ENCODE measurements at places on chromosomes 4 and X.
A peak's percentile ranks its signal among the peaks of the same experiment; 100 is the strongest.

- no peak for DNase-seq
Measured at GRCh38 chrX:43974741-43975465, 1.7 kb upstream of the NDP start.

DNA sequence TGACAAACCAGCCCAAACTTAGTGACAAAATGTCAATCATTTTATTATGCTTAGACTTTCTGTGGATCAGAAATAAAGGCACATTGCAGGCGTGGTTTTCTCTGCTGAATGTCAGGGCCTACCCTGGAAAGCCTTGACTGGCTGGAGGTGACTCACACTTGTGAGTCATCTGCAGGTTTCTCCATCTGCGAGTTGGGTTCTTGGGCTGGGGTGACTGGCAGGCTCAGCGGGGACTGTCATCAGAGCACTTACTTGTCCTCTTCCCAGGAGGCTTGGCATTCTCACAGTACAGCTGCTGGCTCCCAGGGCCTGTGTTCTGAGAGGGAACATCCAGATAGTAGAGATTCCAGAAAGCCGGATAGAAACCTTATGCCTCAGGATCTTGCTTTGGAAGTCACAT is 153.8 kb upstream of the AGA start:
- DNase-seq, result peak; percentile 61

- DNase-seq, result no peak
Measured at GRCh38 chr4:16694884-16695276, 203.6 kb downstream of the LDB2 start.

- DNase-seq, result no peak
Measured at GRCh38 chrX:93585661-93586060, 87.7 kb downstream of the NAP1L3 start.

- DNase-seq, result no peak
Measured at GRCh38 chr4:172995161-172995560, 173.4 kb upstream of the GALNT7 start.

GRCh38 chr4:148810461-148810860 is 368.2 kb upstream of the NR3C2 start:
- DNase-seq, result no peak

GRCh38 chrX:139831675-139832456 is 101.0 kb downstream of the ATP11C start:
- DNase-seq, result no peak

GRCh38 chr4:123603165-123603564 is 206.6 kb downstream of the SPRY1 start:
- DNase-seq, result no peak

DNA sequence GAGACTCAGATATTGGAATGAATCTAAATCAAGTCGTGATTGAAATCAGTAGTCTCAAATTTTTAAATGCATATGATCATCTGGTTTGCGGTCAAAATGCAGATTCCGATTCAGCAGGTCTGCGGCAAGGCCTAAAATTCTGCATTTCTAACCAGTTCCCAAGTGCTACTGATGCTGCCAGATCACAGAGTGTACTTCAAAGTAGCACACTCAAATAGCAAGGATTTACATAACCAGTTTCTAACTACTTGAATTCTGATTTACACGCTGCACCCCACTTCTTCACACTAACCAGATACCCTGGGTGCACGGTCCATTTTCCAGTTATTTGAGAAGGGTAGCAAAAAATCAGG is 752 bp downstream of the MBTPS2 start:
- no peak for DNase-seq

DNA sequence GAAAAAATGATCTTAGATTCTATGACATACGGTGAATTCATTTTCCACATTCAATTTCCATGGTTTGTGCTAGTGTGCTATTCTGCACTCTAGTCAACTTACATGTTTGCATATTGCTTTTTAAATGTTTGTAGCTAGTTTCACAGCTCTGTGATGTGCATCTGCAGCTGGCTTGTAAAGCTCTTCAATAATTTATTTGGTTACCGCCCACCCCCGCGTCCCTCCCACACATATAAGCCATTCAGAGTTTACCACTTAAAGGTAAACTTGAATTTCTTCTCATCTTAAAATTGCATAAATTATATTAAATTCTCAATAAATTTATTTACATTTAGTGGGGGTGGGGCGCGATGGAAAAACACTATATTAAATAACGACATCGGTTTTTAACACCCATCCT is 291 bp upstream of the NBDY start:
- no peak for DNase-seq

DNA sequence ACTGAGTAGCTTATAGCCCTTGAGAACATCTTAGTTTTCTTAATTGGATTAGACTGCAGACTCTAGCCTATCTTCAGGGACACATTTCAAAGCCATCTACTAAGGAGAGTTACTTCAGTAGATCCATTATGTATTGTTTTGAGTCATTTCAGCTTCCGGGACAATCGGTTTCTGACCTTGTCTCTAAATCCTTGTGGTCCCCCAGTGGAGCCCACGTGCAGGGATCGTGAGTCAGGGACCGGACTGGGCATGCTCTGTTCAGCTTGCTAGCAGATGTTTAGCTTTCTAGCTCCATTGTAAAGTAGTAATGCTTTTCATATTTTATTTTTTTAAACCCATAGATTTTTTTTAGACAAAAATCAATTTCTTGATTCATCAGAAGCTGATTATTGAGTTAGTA is 211.9 kb upstream of the PRPS2 start:
- no peak for DNase-seq

DNA sequence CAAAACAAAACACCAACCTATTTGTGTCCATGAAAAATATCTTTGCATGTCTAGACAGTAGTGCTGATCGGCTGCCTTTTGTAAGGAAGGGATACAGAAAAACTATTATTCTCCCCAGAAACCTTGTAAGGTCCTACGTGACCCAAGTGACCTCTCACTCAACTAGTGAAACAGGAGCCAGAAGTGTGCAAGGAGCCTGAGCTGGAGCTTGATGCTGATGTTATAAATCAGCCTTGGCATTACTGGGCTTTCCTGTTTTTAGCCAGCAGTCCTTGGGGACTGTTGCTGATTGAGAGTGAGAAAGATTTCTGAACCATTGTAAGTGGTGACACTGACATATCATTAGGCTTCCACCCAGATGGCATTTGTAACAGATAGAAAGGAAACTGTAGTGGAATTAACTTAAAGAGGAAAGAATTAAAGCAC is 100.8 kb upstream of the LIMCH1 start:
- no peak for DNase-seq

- DNase-seq, result no peak
Measured at GRCh38 chrX:43666311-43666912, 10.3 kb downstream of the MAOA start.

DNA sequence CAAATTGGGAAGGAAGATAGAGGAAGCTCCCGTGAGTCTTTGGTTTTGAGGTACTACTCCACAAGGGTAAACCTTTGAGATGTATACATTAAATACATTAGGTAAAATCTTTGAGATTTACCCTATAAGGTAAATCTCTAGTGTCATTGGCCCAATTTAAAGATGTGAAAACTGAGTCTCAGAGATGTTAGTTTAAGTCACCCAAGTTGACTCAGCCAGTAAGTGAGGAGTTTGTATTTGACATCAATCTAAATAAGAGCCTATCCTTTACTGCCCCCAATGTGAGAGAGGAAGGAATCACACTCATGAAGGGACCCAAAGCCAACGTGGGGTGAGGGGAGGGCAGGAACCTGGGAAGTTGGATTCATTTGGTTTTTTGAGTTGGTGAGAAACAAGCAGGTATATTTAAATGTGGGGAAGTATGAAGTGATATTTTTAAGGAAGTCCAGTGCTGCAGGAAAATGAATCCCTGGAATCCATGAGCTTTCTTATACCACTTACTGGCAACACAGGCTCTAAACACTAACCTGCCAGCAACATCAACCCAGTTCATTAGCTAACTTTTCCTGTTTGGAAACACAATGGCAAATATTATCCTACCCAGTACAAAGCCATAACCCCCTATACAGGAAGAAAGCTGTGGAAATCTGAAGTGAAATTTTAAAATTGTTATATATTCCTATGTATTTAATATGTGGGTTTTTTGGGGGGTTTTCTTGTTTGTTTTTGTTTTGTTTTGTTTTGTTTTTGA is 55.3 kb downstream of the PALLD start:
- no peak for DNase-seq

- no peak for DNase-seq
Measured at GRCh38 chr4:114785570-114785969, 187.0 kb downstream of the UGT8 start.

DNA sequence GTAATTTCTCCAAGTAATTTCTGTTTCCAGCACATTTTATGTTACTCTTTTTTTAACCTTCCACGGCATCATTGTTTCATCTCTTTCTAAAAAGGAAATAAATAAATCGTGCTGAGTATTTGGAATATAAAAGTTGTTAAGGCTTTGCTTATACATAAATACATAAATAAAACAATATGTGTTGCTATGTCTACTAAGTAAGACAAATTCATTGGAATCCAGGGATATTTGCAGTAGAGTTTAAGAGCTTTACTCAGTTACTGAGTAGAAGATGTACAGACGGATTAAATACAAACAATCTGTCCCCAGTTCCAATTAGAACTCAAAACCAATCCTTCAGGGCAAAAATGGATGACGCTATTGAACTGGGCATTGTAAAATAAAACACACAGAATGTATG is 1.4 kb downstream of the ARHGAP24 start:
- no peak for DNase-seq

GRCh38 chr4:81130569-81130968 is 84.5 kb downstream of the PRKG2 start:
- DNase-seq, result no peak

- peak; percentile 77 for DNase-seq
Measured at GRCh38 chr4:184100297-184100885, 117.3 kb downstream of the ENPP6 start.

DNA sequence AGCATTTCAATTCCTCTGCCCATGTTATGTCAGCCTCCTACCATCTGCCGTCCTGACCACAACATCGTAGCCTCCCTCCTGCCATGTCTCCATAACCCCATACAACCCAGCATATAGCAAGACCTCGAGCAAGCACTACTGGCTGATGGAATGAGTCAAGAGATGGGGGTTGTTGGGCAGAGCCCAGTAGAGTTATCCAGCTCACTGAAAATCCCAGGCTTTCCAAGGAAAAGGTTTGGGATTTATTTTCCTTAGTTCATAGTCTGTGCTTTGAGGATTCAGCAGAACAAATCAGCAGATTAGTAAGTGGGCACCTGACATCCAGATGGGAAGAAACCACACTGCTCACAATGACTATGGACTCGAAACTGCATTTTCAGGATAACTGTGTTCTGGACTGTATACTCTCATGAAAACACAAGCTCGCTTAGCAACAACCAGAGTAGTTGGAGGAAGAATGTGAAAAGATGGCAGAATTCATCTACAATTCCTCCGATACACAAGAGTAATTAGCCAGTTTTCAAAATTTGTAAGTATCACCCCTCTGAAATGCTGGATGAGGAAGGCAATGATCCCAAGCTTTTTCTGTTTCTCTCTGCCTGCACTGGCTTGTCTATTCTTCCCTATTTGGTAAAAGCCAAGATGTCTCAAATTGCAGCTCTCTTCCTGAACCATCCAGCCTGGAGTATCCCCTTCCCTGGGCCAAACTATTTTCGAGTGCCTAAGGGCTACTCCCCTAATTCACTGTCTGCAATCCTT is 186.2 kb upstream of the TBL1X start:
- no peak for DNase-seq

- no peak for DNase-seq
Measured at GRCh38 chrX:25005034-25005381, 10.8 kb downstream of the ARX start.

DNA sequence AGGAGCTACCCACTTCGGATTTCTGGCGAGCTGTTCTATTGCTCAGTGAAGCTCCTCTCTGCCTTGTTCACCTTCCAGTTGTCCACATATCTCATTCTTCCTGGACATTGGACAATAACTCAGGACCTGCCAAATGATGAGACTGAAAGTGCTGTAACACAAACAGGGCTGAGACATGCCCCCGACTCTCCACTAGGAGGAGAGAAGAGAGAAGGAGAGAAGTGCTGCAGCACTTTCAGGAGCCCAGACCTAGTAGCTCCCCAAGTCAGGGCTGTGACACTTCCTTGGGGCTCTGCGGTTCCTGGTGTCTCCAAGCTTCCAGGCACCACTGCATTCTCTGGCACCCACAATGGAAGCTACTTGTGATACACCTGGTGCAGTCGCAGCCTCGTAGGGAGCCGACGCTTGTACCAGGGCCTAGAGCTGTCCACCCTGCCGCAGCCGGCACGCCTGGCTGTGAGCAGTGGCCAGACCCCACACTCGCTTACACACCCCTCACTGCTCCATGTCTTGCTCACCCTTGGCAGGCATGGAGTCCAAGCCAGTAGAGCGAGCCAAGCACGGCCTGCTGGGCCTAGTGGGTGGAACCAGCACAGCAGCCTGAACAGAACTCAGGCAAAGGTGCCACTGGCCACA is 234.9 kb downstream of the TECRL start:
- no peak for DNase-seq

GRCh38 chr4:184313702-184314659 is 96.3 kb upstream of the ENPP6 start:
- DNase-seq, result no peak

DNA sequence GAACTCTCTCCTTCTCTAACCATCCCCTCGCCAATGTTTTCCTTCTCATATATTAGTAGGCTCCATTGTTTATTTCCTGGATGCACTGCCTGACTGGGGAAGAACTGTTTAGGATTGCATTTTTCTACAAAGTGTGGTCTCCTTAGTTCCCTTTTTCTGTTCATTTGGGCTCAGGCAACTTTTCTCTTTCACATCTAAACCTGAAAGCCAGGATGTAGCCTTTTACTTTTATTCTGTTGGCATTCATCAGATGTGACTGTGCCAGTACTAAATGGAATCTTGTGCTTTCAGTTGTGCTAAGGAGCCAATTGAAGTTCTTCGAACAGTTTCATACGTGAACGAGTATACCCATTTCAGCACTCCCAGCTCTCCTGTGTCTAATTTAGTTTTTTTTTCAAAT is 59.8 kb downstream of the DDIT4L start:
- DNase-seq, result no peak

- no peak for DNase-seq
Measured at GRCh38 chr4:38454284-38454683, 209.7 kb upstream of the KLF3 start.

DNA sequence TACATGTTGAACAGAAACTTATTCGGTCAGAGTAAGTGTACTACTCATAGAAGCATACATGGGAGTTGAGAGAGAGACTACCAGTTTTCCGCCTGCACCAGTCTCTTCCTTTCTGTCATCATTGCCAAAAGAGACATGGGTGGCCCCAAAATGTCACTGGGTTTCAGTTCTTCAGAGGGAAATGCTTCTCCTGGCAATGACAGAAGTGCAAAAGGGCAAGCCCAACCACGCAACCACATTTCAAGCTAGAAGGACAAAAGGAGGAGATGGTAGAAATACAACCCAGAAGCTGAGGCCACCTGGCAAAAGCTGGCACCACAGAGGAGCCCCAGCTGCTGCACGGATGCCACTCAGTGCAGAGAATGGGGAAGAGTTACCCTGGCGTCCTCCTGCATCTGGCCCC is 320.1 kb downstream of the BCOR start:
- no peak for DNase-seq

- DNase-seq, result peak; percentile 89
Measured at GRCh38 chrX:71128915-71129765, 10.7 kb downstream of the MED12 start.

Data from activated CD8-positive, alpha-beta memory T cell treated with anti-CD3 and anti-CD28 coated beads for 24 hours (primary cell).